MG63 (cell line): ENCODE measurements at places on chromosomes 16 and 17. TPM values are rescaled to one million over a fixed set of nuclear protein-coding genes. Genes with fewer than 3 reads are reported as not detected.

- DNase-seq = no peak
Measured at GRCh38 chr16:88552815-88553214, 17.4 kb upstream of the ZC3H18 start.

GRCh38 chr17:6191405-6192324, 121.5 kb downstream of the WSCD1 start:
- no peak for DNase-seq

DNA sequence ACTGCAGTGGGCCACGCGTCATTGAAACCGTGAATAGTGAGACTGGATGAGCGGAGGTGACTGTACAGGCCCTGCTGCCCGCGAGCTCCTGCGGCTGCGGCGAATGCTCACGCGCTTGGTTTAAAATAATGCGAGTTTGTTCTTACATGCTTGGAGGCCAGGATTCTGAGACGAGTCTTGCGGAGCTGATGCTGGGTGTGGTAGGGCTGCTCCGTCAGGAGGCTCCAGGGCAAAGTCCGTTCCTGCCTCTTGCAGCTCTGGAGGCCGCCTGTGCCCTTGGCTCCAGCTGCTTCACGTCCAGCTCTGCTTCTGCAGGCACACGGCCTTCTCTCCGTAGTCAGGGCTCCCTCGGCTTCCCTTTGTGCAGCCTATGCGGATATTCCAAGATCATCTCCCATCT, 9.5 kb downstream of the ACSF3 start:
- DNase-seq = no peak

DNA sequence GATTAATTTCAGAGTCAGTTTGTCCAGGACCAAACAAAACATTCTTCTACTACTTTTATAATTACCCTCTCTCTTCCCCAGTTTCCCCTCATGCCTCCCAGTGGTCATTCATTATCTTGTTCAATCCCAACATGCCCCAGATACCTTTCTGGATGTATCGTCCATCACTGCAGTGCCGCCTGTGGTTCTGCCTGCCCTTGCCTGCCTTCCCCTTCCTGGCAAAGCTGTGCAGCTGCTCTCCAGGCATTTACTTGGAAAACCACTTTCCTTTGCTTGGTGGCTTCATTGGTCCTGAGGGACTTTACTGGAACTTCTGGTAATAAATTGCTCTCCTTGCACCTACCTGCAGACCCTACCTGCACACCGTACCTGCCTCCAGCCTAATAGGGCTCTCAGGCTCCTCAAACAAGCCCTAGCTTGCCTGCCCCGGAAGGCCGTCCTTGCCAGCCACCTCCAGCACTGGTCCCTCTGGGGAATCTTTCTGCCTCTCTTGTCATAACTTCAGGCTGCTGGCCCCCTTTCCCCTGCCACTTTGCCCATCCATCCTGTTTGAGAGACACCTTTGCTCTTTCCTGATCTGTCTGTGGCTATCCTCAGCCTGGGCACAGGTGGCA, 19.5 kb upstream of the MSI2 start:
- no peak for DNase-seq

DNA sequence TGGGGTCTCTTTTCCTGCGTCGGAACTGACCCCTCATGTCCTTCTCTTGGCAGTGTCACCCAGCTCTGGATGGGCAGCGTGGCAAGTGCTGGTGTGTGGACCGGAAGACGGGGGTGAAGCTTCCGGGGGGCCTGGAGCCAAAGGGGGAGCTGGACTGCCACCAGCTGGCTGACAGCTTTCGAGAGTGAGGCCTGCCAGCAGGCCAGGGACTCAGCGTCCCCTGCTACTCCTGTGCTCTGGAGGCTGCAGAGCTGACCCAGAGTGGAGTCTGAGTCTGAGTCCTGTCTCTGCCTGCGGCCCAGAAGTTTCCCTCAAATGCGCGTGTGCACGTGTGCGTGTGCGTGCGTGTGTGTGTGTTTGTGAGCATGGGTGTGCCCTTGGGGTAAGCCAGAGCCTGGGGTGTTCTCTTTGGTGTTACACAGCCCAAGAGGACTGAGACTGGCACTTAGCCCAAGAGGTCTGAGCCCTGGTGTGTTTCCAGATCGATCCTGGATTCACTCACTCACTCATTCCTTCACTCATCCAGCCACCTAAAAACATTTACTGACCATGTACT, 13.2 kb downstream of the IGFBP4 start:
- DNase-seq = no peak

DNA sequence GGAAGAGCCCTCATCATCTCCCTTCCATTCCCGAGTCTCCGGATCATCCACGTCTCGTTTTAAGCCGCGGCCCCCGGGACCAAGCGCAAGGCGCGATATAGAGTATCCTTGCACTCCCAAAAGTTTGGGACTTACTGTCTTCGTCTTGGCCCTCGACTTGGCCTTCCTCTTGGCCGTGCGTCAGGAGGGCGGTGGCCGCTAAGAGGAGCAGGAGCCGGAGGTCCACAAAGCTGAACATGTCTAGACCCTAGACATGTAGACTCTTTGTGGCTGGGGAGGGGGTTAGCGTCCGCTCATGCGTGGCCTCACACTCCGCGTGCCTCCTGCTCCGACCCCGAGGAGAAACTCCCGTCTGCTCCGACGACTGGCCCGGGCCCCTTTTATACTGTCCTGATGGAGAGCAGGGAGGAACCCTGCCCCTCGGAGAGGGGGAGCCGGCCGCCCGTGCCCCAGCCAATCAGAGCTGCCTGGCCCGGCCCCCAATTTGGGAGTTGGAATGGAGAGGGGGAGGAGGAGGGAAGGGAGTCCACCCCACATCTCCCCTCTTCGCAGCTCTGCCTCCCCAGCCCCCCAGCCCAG, at the start of gene COL1A1:
Gene COL1A1, minus strand, starts transcription at position 356 of the 579 bp plus-strand sequence. Its CDS starts 118 bp downstream, at position 238.
- peak; percentile 96 for DNase-seq

PDPR gene
- 3.8 and 6.6 TPM in 2 replicates for total RNA-seq

CIBAR2 gene
- total RNA-seq = 0.72 TPM in 1 of 2 replicates, not detected in the other

MEIOC gene
- total RNA-seq = 0.95 TPM in 1 of 2 replicates, not detected in the other

NPB gene
- 1.3 and 2.5 TPM in 2 replicates for total RNA-seq

GSG1L gene
- 0.91 and 7.3 TPM in 2 replicates for total RNA-seq
